ENCODE measurements at places on chromosomes 11 and 22.
A peak's percentile ranks its signal among the peaks of the same experiment; 100 is the strongest.

GRCh38 chr22:46381142-46381541 lies 45.6 kb downstream of the TRMU start:
- DNase-seq: no peak

DNA sequence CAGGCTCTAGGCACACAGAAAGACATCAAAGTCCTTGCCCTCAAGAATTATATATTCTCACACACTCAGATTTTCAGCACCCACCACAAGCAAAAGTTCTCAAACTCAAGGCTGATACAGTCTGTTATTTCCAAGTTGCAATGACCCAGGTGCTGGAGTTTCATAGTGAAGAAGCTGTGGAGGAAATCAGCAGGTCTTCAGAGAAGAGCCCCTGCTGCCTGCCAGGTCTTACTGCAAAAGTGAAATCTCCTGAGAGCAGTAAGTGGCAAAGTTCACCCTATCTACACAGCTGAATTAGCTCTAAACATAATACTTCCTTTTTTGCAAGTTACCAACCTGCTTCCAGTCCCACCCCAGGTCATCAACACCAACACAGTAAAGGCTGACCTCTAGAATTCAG lies 64.6 kb downstream of the RPL27A start:
- DNase-seq: no peak

DNA sequence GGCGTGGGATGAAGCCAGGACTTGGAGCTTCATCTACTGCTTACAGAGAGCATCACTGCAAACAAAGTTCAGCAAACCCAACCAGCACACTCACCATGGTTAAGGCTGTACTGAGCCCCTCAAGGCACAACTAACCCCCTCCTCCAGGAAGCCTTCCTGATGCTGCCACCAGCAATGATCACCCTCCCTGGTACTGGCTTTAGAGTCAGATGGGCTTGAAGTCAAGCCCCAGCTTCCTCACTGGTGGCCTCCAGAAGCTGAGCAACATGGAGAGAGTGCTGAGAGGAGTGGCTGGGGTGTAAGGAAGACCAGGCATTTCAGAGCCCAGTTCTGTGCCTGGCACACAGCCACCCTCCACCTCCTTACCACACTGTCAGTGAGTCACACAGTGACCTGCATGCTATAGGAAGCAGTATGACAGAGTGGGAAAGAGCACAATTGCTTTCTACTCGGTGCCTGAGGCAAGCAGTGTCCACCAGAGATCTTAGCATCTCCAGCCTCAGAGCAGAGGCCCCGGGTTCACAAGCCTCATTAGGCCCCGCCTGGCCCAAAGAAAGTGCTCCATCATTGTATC lies 24.7 kb upstream of the BAIAP2L2 start:
- DNase-seq: no peak

DNA sequence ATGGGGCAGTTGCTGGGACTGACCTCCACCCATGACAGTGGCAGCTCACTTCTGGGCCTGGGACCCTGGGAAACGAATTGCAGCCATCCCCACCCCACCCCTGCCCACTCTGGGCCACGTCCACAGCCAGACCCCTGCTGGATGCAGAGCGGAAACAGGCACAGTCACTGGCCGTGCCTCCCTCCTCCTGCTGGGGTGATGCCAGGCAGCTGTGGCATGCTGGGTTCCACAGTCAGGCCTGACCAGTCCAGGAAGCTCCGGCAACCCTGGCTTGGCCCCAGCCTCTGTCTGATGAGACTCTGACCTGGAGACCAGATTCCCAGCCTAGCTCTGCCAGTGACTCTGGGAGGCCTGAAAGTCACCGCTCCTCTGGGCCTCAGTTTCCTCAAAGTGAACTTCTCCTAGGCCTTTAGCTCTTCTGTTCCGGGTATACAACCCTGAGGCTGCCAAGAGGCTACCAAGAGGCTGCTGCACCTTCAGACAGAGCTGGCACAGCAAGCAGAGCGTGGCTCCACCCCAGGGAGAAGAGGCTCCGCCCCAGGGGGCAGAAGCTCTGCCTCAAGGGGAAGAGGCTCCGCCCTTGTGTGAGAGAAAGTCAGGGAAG lies 8.9 kb downstream of the SULT4A1 start:
- no peak for DNase-seq

DNA sequence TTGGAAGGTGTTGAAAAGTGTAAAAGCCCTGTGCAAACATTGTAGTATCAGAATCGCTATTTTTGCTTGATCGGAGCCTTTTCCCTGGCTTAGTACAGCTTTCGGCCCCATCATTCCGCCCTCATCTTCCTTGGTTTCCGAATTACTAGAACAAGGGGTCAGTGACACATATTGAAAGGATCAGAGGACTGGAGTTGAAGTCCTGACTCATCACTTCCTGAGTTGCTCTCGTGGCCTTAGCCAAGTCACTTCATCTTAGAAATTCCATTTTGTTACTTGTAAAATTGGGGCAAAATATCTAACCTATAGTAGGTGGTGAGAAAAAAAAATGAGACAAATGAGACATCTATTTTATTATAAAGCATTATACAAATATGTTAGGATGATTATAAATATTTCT lies 375.0 kb downstream of the NTM start:
- DNase-seq: no peak

- peak; percentile 62 for DNase-seq
Measured at GRCh38 chr22:37079668-37080171, 28.2 kb downstream of the KCTD17 start.

- no peak for DNase-seq
Measured at GRCh38 chr11:71182791-71183677, 69.3 kb downstream of the SHANK2 start.

DNA sequence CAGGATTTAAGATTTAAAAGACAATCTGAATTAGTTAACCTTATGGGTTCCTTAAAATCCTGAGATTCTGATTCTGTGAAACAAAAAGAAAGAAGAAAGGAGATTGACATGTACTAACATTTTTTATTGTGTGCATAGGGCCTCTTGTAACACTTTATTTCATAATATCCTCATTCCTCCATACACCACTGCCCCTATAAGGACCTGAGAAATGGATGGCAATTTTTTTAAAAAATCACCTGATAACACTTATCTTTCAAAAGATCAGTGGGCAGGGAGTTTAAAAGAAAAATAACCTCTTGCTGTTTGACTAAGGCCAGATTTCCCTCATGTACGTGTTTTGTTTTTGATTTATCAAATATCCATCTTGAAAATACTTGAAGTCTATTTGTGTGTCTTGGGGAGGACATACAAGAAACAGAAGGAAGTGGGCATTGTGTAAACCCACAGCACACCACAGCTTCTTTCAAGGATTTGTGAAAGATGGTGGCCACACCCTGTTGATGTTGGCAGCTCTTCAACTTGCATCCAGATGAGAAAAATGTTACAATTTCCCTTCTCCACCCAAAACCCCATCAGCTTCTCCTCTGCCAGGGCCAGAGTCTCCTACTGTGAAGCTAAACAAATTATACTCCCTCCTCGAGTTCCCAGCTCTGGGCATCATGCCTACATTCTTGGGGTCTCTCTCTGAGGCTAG lies 35.0 kb upstream of the MPEG1 start:
- DNase-seq: no peak

- DNase-seq: no peak
Measured at GRCh38 chr11:62926680-62927455, 5.7 kb upstream of the CHRM1 start.

- DNase-seq: no peak
Measured at GRCh38 chr22:47277531-47277930, 515.1 kb downstream of the TBC1D22A start.

DNA sequence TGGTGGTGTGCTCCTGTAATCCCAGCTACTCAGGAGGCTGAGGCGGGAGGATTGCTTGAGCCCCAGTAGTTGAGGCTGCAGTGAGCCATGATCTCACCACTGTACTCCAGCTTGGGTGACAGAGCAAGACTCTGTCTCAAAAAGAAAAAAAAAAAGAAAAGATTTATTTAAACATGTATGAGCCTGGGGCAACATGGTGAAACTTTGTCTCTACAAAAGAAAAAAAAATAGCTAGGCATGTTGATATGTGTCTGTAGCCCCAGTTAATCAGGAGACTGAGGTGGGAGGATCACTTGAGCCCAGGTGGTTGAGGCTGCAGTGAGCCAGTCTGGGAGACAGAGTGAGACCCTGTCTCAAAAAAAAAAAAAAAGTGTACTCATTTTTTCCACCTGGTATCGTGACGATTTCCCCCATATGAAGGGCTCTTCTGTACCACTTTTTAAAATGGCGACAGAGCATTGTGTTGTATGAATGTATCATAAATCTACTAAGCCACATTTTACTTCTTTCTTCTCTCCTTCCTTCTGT lies 16.4 kb upstream of the KCTD14 start:
- no peak for DNase-seq

DNA sequence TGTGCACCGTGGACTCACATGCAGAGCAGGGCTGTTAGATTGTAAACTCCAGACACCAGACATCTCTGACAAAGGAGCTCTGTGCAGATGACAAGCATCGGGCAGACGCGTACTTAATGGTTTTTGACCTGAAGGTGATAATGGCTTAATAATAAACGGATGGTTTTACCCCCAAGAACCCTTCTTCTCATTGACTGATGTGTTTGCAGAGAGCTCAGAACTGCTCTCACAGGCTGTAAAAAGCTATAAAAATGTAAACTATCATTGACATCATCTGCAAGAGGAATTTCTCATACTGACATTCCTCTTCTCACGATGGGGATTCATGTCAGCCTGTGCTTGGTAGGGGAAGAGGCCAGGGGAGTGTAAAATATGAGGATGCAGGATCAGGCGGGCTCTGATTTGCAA lies 8.6 kb upstream of the ARHGAP8 start:
- no peak for DNase-seq

All from activated CD4-positive, alpha-beta T cell treated with anti-CD3 and anti-CD28 coated beads, Interleukin-2, amount 50 U/mL, for 24 hours (primary cell).